ENCODE measurements at places on chromosomes 16 and 17. TPM values are rescaled to one million over a fixed set of nuclear protein-coding genes. Genes with fewer than 3 reads are reported as not detected.

The TMEM98 gene
- total RNA-seq: not detected

The ANKFY1 gene
- 39.1 TPM for total RNA-seq

DNA sequence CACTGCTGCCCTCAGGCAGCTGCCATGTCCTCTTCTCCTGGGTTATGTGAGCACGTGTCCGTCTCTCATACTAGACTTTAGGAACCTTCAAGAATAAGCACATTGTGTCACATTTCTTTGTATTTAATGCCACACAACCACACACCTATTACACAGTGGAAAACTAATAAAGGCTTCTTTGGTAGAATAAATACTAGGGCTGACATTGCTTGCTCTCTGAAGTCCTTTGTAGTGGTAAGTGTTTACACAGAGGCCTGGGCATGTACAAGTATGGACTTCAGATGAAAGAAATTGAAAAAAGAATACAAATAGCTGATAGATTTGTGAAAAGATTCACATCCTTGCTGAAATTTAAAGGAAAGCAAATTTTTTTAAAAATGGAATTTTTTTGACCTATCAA, 188.1 kb upstream of the CCL2 start:
- DNase-seq: no peak
- H3K36me3 ChIP-seq: no peaks in the 10 kb centered on the region
- H3K4me3 ChIP-seq: no peak overlapping the region
- no peaks in the 10 kb centered on the region for H3K4me1 ChIP-seq

- H3K4me1 ChIP-seq: peaks cover 11% of the 10 kb centered on the region
- H3K27ac ChIP-seq: no peak overlapping the region
- no peak overlapping the region for H3K4me3 ChIP-seq
- no peaks in the 10 kb centered on the region for H3K36me3 ChIP-seq
- DNase-seq: no peak
Observed at GRCh38 chr16:29231244-29231643, 175.3 kb downstream of the NPIPB11 start.

DNA sequence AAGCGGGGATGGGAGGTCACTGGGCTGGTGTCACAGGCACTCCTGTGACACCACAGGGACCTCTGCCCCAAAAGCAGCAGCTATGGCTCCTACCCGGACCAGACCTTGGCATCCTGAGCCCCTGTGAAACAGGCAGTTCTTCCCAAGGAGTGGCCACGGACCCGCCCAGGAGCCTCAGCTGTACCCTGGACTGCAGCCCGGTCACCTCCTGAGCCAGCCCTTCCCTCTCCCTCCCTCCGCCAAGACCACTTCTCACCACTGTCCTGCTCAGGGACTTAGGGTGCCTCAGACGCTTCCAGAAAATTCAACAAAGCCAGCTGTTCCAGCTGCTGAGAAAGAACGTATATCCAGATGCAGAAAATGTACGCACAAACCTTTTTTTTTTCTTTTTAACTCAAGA, 13.9 kb upstream of the NCBP3 start:
- H3K27ac ChIP-seq: no peak overlapping the region
- no peak overlapping the region for H3K4me3 ChIP-seq
- peaks cover 5% of the 10 kb centered on the region for H3K36me3 ChIP-seq
- no peaks in the 10 kb centered on the region for H3K4me1 ChIP-seq

DNA sequence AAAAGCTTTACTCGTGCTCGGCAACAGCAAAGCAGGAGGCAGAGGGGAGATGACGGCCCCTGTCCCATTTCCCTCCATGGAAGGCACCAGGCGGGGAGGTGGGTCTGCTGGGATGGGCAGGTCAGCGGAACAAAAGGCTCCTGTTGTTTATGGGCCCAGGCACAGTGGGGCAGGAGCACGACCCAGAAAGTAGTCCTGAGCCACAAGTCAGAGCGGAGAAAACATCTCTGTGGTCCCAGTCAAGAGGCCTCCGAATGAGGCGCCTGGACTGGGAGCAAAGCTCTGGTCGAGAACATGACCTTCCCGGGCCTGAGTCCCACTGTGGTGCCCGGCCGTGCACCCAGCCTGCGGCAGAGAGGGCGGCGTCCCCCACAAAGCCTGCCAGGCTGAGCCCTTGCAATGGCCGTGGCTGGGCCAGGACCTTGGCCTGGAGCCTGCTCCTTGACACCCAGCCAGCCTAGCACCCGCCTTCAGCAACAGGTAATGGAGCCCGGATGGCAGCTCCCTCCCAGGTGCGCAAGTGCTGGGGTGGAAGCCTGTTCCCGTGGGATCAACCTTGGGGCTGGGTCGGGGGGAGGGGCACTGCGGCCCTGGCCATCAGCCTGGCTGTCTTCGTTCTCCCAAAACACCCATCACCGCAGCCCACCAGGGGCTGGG, 3.6 kb downstream of the RFNG start:
- no peak overlapping the region for H3K4me3 ChIP-seq
- no peaks in the 10 kb centered on the region for H3K27me3 ChIP-seq
- no peak overlapping the region for H3K27ac ChIP-seq
- peaks cover 27% of the 10 kb centered on the region for H3K4me1 ChIP-seq
- peaks cover 5% of the 10 kb centered on the region for H3K36me3 ChIP-seq
- no peak for DNase-seq

DNA sequence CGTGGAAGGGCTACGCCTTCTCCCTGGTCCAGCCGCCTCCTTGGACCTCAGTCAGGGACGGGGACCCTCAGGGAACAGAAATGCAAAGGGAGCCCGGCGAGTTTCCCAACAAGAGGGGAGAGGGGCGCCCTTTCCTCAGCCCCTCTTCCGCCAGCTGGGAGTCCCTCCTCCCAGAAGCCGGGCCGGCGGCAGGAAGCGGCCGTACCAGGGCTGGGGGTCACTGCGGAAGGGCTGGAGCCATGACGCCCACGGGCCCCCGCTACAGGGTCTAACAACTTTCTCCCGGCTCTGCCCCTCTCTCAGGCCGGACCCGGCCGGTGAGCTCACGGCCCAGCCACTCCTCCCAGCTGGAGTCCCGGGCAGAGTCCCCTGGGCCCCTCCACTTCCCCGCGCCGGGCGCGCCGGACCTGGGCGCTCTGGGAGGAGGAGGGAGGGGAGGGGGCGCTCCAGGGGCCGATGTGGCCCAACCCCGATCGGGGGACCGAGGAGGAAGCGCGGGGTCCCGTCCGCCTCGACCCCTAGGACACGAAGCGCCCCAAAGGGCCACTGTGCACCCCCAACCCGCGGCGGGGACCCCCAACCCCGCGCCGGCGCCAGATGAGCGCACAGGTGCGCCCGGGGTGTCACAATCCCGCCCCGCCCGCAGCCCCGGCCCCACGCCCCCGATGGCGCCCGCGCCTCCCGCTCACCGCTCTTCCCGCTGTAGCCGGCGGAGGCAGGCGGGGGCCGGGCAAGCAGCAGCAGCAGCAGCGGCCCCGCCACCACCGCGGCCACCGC, 578 bp downstream of the PGAP6 start:
- no peaks in the 10 kb centered on the region for H3K27me3 ChIP-seq
- H3K4me3 ChIP-seq: peak overlapping the region; percentile 73
- DNase-seq: no peak
- peaks cover 15% of the 10 kb centered on the region for H3K36me3 ChIP-seq

Data from CD4-positive, alpha-beta T cell (primary cell).